ENCODE measurements at places on chromosomes 3 and 15. TPM values are rescaled to one million over a fixed set of nuclear protein-coding genes. Genes with fewer than 3 reads are reported as not detected.

GRCh38 chr15:67415181-67415580 is 105.8 kb upstream of the C15orf61 start:
- H3K36me3 ChIP-seq = no peaks in the 10 kb centered on the region
- H3K4me1 ChIP-seq = peaks cover 10% of the 10 kb centered on the region
- no peak overlapping the region for H3K27ac ChIP-seq
- no peak for DNase-seq

GRCh38 chr3:165837058-165837525 is at the start of gene BCHE:
TSS of gene BCHE (minus strand) at chr3:165837423. CDS start at chr3:165831033, 6,390 bp downstream.
- no peaks in the 10 kb centered on the region for H3K4me1 ChIP-seq
- no peak within 1 kb of the TSS for H3K4me3 ChIP-seq
- H3K27ac ChIP-seq = no peak within 1 kb of the TSS
- no peak for DNase-seq
- H3K36me3 ChIP-seq = no peaks in the 10 kb centered on the region

GRCh38 chr3:111961461-111962164 is 17.2 kb upstream of the ABHD10 start:
- H3K27ac ChIP-seq = peak overlapping the region; percentile 77
- peaks cover 21% of the 10 kb centered on the region for H3K4me1 ChIP-seq
- no peak for DNase-seq
- no peaks in the 10 kb centered on the region for H3K27me3 ChIP-seq
- no peak overlapping the region for H3K4me3 ChIP-seq
- H3K36me3 ChIP-seq = peaks cover 63% of the 10 kb centered on the region

GRCh38 chr3:24503616-24504113 is 9.0 kb upstream of the THRB start:
- no peaks in the 10 kb centered on the region for H3K27me3 ChIP-seq
- H3K4me1 ChIP-seq = peaks cover 30% of the 10 kb centered on the region
- no peak overlapping the region for H3K27ac ChIP-seq
- H3K36me3 ChIP-seq = no peaks in the 10 kb centered on the region
- no peak for DNase-seq

DNA sequence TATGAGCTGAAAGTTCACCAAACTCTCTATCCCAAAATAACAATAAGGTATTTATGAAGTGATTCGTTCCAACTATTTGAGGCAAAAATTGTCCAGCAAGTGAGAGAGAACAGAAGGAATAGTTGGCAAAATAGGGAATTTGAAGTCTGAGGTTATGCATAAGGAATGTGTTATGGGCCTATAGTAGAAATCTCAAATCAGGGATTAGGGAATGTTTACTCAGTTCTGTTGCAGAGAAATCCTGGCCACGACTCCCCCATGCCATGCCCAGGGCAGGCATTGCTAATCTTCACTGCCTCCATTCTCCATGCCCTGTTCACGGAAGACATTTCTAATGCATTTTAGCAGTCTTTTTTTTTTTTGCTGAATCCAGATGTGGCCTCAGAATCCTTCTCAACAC is 58.6 kb downstream of the FLNB start:
- no peak overlapping the region for H3K27ac ChIP-seq
- no peaks in the 10 kb centered on the region for H3K36me3 ChIP-seq
- H3K4me3 ChIP-seq = no peak overlapping the region
- no peaks in the 10 kb centered on the region for H3K27me3 ChIP-seq
- no peaks in the 10 kb centered on the region for H3K4me1 ChIP-seq

DNA sequence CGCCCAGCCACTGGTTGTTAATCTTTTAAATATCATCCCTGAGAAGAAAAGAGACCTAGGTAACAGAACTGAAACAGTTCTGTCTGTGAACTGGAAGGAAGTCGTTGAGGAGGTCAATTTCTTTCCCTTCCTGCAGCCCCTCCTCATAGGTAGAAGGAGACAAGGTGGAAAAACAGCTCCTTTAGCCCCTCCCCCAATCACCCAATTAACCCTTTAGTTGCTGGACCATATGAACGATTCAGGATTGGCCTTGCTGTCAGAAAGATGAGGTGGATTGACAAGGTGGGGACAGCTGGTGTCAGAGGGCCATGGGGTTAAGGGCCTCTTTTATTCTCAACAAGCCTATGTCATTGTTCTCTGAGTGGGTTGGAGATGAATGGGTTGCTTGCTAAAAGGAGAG is 36.0 kb upstream of the ZNF445 start:
- H3K4me1 ChIP-seq = peaks cover 7% of the 10 kb centered on the region
- no peaks in the 10 kb centered on the region for H3K36me3 ChIP-seq
- H3K4me3 ChIP-seq = no peak overlapping the region
- no peak overlapping the region for H3K27ac ChIP-seq

DNA sequence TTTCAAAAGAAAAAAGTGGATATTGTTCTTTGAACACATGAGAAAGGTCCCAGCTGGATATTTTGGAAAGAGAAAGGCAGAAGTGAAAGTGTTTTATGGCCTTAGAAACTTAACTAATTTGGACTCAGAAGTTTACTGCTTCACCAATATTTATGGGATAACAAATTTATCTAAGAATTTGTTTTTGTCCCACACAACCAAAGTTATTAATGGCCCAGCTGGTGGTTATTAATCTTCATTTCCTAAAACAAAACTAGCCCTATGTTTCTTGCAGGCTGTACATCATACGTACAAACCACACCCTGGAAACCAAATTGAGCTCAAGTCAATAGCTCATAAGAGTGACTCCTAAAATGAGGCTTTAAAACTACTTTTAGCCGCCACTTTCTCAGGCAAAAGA is 372.9 kb upstream of the LMCD1 start:
- no peaks in the 10 kb centered on the region for H3K36me3 ChIP-seq
- no peak for DNase-seq
- H3K4me3 ChIP-seq = no peak overlapping the region
- no peaks in the 10 kb centered on the region for H3K27me3 ChIP-seq
- no peaks in the 10 kb centered on the region for H3K4me1 ChIP-seq

- no peak overlapping the region for H3K27ac ChIP-seq
- no peaks in the 10 kb centered on the region for H3K36me3 ChIP-seq
- no peaks in the 10 kb centered on the region for H3K27me3 ChIP-seq
Observed at GRCh38 chr15:91885714-91886270, 32.3 kb downstream of the SLCO3A1 start.

- DNase-seq = no peak
- H3K36me3 ChIP-seq = no peaks in the 10 kb centered on the region
- H3K4me1 ChIP-seq = no peaks in the 10 kb centered on the region
- H3K27me3 ChIP-seq = 0 out of 2 replicates have a peak, but pooled peaks cover 6% of the 10 kb centered on the region
Observed at GRCh38 chr3:76308541-76308940, 523.2 kb upstream of the ZNF717 start.

DNA sequence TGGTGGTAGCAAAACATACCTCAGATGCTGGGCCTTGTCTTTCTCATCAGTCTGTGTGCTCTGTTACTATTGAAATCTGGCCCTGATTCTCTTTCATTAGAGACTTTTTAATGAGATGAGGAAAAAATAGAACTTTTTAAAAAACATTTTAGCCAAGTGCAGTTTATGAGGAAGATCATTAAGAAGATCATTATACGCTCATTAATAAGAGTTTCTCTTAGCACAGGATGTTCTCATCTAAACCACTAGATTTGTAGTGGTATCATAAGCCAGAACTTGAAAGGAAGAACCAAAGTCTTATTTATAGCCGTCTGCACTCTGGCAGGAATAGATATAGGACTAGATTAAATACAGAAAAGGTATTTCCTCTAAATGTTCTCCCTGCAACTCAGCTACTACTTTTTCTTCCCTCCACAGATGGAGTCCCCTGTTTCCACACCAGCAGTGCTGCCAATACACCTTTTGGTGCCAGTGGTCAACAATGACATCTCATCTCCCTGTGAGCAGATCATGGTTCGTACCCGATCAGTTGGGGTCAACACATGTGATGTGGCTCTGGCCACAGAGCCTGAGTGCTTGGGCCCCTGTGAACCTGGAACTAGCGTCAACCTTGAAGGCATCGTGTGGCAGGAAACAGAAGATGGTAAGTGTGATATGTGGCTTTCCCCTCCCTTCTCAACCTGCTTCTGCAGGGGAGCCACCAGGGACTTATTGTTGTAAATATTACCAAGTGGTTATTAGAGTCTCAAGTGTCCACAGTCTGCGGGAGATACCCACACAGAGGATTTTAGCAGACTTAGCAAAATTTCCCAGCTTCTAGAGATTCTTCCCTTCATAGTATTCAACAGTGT is 152.8 kb downstream of the RBPMS2 start:
- H3K27me3 ChIP-seq = no peaks in the 10 kb centered on the region
- no peak overlapping the region for H3K27ac ChIP-seq
- no peak overlapping the region for H3K4me3 ChIP-seq
- DNase-seq = no peak
- no peaks in the 10 kb centered on the region for H3K4me1 ChIP-seq
- H3K36me3 ChIP-seq = no peaks in the 10 kb centered on the region

GRCh38 chr3:148246291-148246923 is 451.3 kb upstream of the AGTR1 start:
- H3K4me3 ChIP-seq = no peak overlapping the region
- H3K36me3 ChIP-seq = no peaks in the 10 kb centered on the region
- H3K27ac ChIP-seq = no peak overlapping the region
- no peak for DNase-seq

DNA sequence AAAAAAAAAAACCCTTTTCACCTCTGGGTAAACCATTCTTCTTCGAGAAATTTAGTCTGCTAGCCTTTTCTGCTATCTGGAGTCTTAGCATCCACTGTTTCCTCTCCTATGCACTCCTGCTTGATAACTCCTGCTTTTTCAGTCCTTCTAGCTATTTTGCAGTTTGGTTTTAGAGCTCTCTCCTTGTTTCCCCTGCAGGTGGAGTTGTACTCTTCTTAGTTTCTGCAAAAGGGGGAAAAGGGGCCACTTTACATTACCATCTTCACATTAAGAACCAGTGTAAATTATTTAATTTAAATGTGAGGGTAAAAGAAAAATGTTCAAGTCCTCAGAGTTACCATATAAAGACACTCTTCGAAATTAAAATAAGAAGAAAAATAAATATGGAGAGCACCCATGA is 23.6 kb upstream of the MYLK start:
- no peaks in the 10 kb centered on the region for H3K36me3 ChIP-seq
- no peaks in the 10 kb centered on the region for H3K4me1 ChIP-seq
- H3K27ac ChIP-seq = no peak overlapping the region
- H3K27me3 ChIP-seq = no peaks in the 10 kb centered on the region
- H3K4me3 ChIP-seq = no peak overlapping the region

DNA sequence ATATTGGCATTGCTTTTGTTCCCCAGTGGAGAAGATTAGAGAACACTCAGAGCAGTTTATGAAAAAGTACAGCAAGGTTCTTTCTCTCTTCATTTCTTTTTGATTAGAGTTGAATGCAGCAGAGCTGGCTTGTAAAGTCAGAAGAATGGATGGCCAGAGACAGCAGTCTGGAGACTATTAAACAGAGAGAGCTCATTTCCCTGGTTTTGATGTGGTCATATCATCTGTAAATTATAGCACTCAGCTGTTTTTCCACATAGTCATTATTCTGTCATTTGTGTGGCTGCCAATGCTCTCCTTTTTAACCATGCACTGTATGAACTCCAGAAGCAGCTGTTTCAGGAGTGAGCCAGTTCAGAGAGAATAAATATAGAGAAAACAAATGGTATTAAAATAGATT is 177.4 kb upstream of the CRBN start:
- H3K27ac ChIP-seq = no peak overlapping the region

DNA sequence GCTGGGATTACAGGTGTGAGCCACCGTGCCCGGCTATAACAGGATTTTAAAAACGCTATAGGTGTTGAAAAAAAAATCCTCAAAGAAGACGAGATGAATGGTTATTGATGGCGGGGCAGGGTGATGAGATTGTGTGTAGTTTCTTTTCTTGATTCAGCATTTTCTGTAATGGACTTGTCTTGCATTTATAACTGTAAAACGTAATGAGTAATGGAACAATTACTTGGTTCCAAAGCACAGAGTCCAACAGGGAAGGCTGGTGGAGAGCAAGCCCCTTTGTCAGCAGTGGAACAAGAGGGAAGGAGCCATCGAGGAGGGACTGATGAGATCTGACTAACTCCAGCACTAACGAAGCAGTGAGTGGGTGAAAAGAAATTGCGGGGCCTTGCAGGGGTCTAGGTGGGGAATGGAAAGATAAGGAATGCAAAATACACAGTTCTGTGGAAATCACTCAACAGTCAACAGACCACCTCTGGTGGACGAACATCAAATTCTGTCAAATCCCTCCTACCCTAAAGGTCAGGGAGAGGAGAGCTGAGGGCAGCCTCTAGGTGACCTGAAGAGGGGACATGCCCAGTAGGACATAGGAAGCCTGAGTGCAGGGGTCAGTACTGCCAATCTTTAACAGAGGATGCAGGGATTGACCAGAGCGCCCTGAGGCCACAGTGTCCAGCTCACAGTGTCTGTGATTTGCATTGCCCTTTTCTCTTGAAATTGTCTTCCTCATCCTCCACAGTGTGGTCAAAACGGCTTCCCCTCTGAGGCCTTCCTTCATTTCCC is 23.1 kb upstream of the CDCP1 start:
- no peak for DNase-seq
- H3K4me1 ChIP-seq = peaks cover 35% of the 10 kb centered on the region
- H3K27me3 ChIP-seq = no peaks in the 10 kb centered on the region
- no peak overlapping the region for H3K27ac ChIP-seq

- H3K27me3 ChIP-seq = peaks cover 11% of the 10 kb centered on the region
- H3K4me1 ChIP-seq = no peaks in the 10 kb centered on the region
- H3K36me3 ChIP-seq = no peaks in the 10 kb centered on the region
- H3K27ac ChIP-seq = no peak overlapping the region
- no peak for DNase-seq
Observed at GRCh38 chr15:78830514-78831228, 19.4 kb upstream of the ADAMTS7 start.

- H3K27ac ChIP-seq = no peak overlapping the region
- no peak for DNase-seq
Observed at GRCh38 chr15:98840053-98840452, 167.5 kb downstream of the PGPEP1L start.

GRCh38 chr15:56772868-56773639 is 39.7 kb upstream of the ZNF280D start:
- no peak overlapping the region for H3K4me3 ChIP-seq
- no peak for DNase-seq
- H3K27me3 ChIP-seq = no peaks in the 10 kb centered on the region
- H3K36me3 ChIP-seq = no peaks in the 10 kb centered on the region

DNA sequence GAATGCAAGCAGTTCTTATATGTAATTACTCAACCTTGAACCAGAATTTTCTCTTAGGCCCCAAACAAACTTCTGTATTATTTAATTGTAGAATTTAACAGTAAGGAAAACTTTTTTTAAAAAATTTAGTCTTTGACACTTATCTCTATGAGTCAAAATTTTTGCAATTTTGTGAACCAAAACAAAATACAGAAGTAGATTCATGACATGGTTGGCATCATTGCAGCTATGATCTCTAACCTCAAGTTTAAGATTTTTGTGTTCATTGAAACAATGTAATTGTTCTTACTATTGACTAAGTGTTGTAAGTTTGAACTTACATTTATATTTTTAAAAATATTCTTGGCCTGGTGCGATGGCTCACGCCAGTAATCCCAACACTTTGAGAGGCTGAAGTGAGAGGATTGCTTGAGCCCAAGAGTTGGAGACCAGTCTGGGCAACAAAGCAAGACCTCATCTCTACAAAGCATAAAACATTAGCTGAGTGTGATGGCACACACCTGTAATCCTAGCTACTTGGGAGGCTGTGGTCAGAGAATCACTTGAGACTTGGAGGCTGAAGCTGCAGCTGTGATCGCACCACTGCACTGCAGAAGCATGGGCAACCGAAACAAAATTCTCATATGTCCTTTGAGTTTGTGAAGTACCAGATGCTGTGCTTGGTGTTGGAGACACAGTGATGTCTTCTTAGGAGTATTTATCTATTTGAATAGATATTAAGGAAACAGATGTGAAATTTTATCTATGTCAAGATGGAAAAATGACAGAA is 39.7 kb downstream of the STT3B start:
- H3K4me1 ChIP-seq = no peaks in the 10 kb centered on the region
- no peaks in the 10 kb centered on the region for H3K36me3 ChIP-seq
- H3K27ac ChIP-seq = no peak overlapping the region
- H3K4me3 ChIP-seq = no peak overlapping the region
- H3K27me3 ChIP-seq = no peaks in the 10 kb centered on the region

The C3orf52 gene
- 7.5 TPM for total RNA-seq

The KBTBD13 gene
- total RNA-seq = not detected

Data from PC-9 (cell line).